ENCODE measurements at places on chromosomes 13 and 19. TPM values are rescaled to one million over a fixed set of nuclear protein-coding genes. Genes with fewer than 3 reads are reported as not detected.

DNA sequence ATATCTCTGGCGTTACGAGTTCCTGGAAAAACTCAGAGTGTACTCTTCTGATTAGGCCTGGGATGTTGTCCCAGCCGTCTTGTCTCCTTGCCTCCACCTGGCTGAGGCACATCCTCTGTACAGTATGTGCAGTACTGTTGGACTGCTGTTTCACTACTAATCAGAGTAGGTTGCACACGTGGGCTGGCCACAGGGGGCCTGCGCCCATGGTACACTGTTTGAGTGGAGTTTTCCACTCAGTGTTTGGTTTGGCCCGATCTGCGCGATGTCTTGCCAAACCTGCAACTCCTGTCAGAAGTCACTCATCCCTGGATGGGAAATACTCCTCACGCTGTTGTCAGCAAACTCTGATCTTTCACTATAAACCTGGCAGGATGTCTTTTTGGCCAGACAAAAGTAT is 189.6 kb upstream of the CSNK1A1L start:
- no peak for DNase-seq

- DNase-seq: no peak
These were observed 51.1 kb upstream of the CYP4F8 start for GRCh38 chr19:15563931-15564330.

DNA sequence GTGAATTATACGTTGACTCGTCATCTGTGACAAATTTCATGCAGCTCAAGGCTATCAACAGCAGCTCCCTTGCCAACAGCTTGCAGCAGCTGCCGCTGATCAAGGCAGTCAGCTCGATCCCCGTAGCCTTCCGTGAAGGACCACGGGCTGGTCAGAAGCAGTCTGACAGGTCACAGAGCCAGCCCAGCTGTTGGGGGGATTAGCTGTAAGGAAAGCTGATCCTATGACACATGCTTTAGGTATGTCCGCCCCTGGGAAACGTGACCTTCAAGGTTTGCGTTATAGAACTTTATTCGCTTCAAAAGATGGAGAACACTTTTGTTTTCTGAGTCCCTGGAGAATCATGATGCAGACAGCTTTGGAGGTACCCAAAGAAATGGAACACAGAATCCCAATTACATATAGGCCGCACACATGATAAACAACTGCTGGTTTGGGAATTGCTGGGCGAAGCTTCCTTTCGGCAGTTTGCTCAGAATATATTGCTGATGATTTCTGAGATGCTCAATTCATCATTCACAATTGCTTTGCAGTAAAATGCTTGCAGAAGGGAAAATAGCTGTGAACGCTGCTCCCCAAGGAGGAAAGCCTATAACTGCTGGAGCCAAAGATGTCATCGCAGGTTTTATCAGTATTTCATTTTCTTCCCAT is 62.6 kb upstream of the USP29 start:
- no peak for DNase-seq

DNA sequence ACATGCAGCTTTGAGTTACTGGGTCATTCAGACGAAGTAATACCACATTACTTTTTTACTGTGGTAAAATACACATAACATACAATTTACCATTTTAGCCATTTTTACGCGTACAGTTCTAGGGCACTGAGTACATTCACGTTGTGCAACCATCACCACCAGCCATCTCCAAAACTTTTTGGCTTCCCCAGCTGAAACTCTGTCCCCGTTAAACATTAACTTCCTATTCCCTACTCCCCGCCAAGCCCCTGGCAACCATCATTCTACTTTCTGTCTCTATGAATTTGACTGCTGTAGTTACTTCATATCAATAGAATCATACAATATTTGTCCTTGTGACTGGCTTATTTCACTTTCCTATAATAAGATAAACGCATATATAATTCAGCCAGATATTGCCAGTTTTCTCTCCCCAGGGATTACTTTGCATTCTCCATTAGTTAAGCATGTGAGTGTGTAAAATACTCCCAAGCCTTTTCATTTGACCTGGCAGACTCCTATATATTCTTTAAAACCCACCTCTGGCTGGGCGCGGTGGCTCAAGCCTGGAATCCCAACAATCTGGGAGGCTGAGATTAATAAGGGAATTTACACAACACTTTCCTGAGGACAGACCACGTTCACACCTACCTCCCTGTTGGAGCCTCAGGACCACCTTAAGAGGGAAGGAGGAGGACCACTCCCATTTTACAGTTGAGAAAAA is 10.0 kb upstream of the CYP4F22 start:
- DNase-seq: no peak

GRCh38 chr19:55344444-55344843 is 4.8 kb downstream of the KMT5C start:
- DNase-seq: no peak

DNA sequence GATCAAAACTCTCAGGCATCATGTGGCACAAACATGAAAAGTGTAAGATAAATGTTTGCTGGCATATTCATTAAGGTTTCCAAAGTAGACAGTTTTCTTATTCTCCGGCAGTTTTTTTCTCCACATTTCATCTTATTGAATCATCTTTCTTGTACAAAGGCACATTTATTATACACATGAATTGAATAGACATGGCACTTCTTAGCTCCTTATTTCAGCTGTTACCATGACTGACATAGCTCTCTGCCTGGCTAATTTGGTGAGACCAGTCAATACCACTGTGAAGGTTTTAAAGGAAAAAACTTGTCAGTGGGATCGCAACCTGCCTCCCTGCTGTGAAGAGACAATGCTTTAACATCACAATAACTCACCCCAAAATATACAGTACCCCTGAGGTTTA is 285.0 kb upstream of the PCDH20 start:
- DNase-seq: no peak

GRCh38 chr13:77555246-77555645 is 19.7 kb downstream of the SCEL start:
- no peak for DNase-seq

DNA sequence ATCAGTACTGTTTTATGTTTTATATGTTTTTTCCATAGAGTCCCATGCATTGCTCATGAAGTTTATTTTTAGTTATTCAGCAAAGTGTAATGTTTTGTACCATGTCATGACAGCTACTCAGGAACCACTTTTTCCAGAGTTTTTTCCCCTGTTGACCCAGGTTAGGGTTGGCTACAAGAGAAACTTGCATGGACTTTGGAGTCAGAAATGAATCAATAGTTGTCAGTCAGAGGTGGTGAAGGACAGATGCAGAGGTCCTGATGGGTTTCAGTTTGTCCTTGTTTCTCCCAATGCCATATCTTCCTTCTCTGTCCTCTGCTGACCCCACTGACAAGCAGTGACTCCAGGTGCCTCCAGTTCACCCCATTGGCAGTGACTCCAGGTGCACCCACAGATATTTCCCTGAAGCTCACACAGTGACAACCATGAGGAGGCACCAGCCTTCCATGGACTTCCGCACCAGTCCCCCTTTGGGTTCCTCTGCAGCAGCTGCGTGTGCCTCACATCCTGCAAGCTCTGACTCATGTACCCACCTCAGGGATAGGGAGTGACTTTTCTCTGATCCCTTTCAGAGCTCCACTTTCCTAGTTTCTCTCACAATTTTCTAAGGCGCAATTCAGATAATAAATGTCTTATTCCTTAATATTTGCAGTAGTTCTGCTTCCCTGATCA is 92.1 kb downstream of the AKAP11 start:
- no peak for DNase-seq

GRCh38 chr19:11261431-11261970 is 823 bp downstream of the DOCK6 start:
- DNase-seq: no peak

DNA sequence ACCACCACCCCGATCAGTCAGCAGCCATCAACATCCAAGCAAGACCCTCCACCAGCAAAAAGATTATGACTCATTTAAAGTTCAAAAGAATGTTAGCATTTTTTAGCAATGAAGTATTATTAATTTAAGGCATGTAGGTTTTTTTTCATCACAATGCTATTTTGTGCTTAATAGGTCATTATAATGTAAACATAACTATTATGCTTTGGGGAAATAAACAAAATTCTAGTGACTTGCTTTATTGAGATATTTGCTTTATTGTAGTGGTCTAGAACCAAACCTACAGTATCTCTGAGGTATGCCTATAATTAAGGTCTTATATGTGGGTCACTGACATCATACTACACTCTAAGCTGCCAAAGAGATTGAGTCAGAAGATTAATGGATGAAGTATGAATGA is 20.0 kb downstream of the KLF12 start:
- DNase-seq: no peak

DNA sequence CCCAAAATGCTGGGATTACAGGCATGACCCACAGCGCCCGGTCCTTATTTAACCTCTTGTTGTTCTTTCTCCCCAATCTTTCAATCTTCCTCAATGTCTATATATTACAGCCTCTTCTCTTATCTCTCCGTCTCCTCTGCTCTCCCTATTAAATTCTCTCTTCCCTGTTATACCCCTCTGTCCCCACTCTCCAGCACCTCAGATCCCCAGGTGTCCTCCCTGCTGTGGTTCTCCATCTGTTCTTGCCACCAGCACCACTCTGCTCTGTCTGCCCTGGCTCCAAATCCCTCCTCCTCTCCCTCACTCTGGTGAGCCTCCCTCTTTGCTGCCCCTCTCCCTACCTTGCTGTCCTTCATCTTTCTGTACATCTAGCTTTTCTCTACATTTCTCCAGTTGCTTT is 1.1 kb downstream of the ZNF600 start:
- DNase-seq: no peak

- no peak for DNase-seq
These were observed 68.4 kb downstream of the HSPH1 start for GRCh38 chr13:31093145-31093885.

- no peak for DNase-seq
These were observed 84.1 kb upstream of the FNDC3A start for GRCh38 chr13:48891586-48891985.

DNA sequence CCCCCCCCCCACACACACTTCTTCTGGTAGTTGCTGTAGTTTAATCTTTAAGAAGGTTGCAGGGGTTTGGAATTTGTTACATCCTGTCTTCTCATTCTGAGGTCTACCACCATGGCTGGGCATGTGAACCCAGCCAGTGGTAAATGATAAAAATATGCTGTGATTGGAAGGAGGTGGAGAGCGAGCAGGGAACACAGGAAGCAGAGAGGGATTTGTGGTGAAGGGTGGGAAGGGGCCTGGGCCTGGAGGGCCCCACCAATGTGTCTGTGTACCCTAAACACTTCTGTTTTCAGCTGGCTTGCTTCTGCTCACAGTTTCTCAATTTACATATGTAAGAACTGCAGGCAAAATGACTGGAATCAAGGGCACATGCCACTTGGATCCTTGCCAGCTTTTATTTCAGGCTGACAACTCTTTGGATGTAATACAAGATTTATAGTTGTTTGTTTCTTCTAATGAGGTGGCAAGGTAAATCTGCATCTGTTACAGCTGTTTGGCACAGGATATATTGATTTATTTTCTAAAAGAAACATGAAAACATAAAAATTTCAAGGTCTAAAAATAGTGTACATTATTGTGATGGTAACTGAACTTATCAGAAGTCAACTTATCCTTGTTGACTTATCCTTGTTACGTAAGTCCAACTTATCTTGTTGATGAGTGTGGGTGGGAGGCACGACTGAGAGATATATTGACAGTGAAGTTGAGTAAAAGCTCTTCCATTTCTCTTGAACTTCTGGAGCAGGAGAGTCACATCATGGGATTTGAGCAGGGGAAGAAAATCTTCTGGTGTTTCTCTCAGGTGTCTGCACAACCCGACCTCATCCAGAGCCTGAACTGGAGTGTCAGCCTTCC is 313.2 kb downstream of the SHISA2 start:
- no peak for DNase-seq

DNA sequence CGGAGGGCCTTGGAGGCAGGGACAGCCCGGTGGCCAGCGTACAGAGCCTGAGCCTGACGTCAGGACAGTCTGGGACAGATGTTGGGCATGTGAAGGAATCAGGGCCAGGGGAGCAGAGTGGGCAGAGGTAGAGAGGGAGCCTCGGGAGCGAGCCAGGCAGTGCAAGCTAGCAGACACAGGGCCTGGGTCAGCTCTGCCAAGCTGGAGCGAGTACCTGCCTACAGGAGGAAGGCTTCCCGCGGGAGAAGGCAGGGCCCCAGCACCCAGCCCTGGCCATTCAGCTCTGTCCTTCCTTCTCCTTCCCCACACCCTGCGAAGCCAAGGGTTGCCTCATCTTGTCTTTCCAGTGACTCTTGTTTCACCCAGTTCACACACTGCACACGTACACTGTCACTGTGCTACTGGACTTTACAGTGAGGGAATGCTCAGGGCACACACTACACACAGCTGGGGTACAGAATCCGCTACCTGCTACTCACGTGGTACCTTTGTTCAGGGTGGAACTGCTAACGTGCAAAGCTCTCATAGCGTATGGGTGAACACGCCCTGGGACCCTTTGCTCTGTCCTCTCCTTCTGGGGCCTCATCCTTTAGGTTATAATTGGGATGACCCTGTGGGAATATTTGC is 9.8 kb upstream of the C1QTNF9 start:
- no peak for DNase-seq

DNA sequence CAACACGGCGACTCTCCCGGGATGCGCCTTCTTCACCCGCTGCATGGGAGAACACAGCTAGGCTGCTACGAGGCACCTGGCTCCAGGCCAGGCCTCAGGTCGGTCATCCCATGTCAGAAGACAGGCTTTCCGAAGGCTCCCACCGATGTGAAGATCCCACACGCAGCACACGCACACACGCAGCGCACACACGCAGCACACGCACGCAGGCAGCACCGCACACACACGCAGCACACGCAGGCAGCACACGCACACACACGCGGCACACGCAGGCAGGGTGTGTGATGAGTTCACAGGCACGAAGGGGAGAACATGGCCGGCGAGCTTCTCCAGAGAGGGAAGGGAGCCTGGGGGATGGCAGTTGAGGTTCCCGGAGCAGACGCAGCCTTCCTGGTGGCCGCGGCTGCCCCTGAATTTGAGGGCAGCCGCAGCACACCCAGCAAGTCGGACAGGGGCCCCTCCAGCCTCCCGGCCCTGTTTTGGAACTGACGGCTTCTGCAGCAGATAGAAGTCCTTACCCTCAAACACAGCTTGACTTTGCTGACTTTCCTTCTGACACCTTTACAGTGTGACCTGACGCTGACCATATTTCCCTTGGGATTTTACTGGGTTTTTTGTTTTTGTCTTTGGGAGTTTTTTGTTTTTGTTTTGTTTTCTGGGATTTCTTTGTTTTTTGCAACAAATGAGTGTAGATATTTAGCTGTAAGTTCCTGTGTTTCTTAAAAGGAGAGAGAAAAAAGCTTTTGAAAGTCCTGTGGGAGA is 55.9 kb downstream of the RASA3 start:
- DNase-seq: no peak

DNA sequence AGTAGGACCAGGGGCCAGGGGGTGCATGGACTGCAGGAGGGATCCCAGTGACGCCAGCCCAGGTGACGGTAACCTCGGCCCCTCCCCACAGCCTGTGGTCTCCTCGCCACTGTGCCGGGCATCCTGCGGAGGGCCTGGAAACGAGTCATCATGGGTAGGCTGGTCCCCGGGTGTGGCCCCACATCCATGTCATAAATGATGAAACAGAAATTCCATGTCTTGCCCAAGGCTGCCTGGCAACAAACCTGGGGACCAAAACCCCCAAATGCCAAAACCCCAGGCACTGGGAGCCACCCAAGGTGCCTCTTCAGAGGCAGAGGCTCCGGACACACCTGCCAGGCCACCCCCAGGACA is 20.9 kb downstream of the MAP2K2 start:
- no peak for DNase-seq

- no peak for DNase-seq
These were observed 500 bp downstream of the AP3D1 start for GRCh38 chr19:2150794-2151338.

- DNase-seq: no peak
These were observed 5.3 kb downstream of the FGF21 start for GRCh38 chr19:48760504-48761205.

LYL1 gene
- 3.7 TPM for total RNA-seq

ZSWIM9 gene
- total RNA-seq: 13.3 TPM

ZNF682 gene
- 13.1 TPM for total RNA-seq

APLP1 gene
- total RNA-seq: 1.4 TPM

FFAR2 gene
- total RNA-seq: not detected

ZNF627 gene
- total RNA-seq: 9.6 TPM
